Activated CD4-positive, alpha-beta T cell treated with anti-CD3 and anti-CD28 coated beads for 4 hours (primary cell): ENCODE measurements at places on chromosomes 4 and X.
A peak's percentile ranks its signal among the peaks of the same experiment; 100 is the strongest.

DNA sequence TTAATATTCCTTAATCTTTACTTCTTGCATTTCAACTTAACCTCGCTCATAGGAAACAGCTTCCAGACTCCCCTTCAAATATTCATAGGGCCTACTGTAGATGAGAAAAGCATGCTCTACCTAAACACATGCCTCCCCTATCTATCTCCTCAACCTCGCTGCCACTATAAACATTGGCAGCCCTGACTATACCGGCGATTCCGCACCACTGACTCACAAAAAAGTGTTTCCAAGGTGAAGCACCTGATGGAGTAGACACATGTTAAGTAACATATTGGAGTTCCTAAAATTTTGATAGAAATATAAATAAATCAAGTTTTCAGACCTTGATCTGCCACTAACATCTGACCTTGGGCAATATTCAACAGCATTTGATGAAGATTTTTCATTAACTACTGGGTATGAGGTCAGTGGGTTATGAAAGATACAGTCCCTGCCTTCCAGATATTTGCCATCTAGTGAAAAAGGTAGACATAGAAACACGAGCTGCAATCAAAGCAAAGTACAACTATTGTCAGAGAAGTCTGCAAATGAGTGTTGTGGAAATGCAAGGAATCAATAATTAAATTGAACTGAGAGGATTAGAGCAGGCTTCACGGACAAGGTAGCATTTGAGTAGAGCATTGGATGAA, 184.2 kb downstream of the MAML3 start:
- no peak for DNase-seq

- no peak for DNase-seq
Observed at GRCh38 chr4:30538794-30539193, 181.4 kb upstream of the PCDH7 start.

GRCh38 chr4:25007598-25007997, 23.1 kb downstream of the LGI2 start:
- DNase-seq = no peak

DNA sequence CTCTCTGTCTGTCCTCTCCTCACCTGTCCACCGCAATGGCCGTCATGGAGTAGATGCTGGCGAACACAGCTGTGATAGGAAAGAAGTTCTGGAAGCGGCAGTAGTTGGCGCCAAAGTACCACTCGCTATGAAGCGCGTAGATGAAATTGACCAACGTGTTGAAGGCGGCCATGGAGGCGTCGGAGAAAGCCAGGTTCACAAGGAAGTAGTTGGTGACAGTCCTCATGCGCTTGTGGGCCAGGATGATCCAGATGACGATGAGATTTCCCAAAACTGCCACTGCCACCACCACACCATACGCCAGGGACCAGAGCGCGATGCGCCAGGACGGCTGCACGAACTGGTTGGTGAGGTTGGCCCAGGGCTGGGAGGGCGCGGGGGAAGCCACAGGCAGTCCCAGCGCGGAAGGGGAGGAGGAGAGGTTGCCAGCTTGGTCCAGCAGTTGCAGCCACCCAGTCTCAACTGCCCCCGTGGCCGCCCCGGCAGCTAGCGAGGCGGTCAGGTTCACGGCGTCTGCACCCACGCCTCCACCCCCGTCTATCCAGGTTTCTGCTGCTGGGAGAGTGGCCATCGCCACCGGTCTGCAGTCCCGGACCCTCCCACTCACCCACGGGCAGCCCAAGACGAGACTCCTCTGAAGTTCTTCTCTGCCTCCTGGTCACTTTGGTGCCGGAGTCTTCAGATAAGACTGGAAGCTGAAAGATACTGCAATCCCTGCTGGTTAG, 518 bp downstream of the TACR3 start:
- no peak for DNase-seq

- DNase-seq = no peak
Observed at GRCh38 chrX:34557733-34558132, 99.4 kb downstream of the TMEM47 start.

DNA sequence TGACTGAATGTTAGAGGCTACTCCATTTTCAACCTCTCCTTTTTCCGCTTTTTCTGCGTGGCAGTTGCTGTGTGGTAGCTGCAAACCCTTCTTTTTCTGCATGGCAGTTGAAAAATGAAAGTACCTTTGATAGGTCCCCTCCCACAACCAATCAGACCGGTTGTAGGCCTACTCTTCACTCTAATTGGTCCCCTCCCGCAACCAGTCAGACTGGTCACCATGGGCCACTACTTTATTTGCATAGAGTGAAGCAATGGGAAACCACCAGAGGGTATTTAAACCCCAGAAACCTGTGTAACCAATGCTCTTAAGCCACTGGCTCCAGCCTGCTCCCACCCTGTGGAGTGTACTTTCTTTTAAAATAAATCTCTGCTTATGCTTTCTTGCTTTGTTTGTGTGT, 877.8 kb downstream of the FAM133A start:
- DNase-seq = no peak

- DNase-seq = no peak
Observed at GRCh38 chr4:40842318-40842717, 92.6 kb downstream of the NSUN7 start.

DNA sequence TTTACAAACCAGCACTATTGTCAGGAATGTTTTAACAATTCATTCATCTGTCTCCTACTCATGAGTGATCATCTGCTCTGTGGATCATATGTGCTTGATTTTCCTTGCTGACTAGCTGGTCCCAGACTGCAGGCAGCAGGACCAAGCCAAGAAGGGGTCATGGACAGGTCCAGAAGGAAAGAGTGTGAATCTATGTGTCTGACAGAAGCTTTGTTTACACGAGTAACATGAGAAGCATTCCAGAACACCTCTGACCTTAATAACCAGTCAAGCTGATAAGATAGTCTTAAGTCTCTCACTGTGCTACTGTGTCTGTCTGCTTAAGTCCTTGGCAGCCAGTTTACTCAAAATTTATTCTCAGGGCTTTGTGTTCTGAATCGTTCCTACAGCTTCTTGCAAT, 39.0 kb downstream of the GUCY1A1 start:
- DNase-seq = no peak

GRCh38 chr4:5750946-5751665, 40.1 kb downstream of the EVC start:
- no peak for DNase-seq

- no peak for DNase-seq
Observed at GRCh38 chrX:47690175-47690574, 31.2 kb upstream of the UXT start.

DNA sequence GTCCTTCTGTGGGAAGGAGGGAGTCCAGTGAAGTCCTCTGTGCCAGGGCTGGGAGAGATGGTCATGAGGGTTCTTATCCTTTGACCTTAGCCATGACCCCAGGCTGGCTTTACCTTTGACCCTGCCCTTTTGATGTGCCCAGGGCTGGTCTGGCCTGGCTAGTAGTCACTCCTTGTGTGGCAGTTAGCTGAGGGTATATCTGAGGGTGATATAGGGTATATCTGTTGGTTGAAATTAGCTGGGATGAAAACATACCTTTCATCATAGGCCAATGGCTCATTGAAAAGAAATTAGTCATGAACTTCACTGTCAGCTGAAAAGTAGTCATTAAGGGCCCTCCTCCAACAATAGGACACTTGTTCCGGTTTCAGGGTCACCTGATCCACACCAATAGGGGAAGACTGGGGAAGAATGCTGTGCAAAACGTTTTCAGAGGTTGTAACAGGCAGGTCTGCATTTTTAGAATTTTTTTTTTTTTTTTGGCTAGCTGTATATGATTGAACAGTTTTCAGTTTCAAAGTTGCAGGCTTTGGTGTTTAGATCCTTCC, 74.6 kb upstream of the STOX2 start:
- no peak for DNase-seq

DNA sequence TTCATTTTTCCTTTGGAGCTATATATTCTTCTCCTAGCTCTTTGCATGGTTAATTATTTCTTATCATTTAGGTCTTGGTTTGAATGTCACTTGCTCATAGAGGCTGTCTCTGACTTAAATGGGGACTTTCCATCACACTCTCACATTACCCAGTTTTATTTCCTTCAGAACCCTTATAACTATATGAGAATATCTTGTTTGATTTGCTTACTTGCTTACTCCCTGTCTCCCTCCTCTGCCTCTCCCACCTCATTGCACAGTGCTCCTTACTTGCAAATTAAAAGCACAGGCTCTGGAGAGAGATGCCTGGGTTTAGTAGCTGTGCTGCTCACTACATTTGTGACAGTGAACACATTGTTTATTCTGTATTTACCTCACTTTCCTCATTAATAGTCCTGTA, 174.6 kb downstream of the SOWAHB start:
- no peak for DNase-seq

- DNase-seq = no peak
Observed at GRCh38 chr4:123408471-123409084, 12.0 kb downstream of the SPRY1 start.

- DNase-seq = no peak
Observed at GRCh38 chrX:2647627-2648026, 43.5 kb upstream of the CD99 start.

- no peak for DNase-seq
Observed at GRCh38 chr4:163781726-163782125, 287.2 kb downstream of the TMA16 start.

- no peak for DNase-seq
Observed at GRCh38 chrX:2434270-2435163, 66.3 kb downstream of the DHRSX start.

- DNase-seq = no peak
Observed at GRCh38 chrX:23811108-23811651, 28.2 kb downstream of the SAT1 start.

DNA sequence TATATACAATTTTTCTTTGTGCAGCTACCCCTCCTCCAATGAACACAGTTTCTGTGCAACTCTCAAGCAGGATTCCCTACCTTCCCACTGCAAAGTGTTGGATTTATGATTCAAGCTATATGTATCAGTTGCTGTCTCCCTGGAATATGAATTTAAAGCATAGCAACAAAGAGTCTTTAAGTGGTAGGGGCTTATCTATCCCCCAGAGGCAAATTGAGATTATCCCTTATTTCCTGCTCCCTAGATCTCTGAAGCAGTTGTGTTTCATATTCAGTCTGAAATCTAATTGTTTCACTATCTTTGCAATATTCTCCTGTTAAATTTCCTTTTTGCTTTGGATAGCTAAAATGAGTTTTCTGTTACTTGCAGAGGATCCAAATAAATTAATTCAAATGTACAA, 263.0 kb downstream of the IQCM start:
- no peak for DNase-seq

GRCh38 chr4:123976285-123976684, 579.7 kb downstream of the SPRY1 start:
- DNase-seq = no peak

GRCh38 chr4:89136525-89136924, 25.2 kb downstream of the TIGD2 start:
- DNase-seq = no peak

DNA sequence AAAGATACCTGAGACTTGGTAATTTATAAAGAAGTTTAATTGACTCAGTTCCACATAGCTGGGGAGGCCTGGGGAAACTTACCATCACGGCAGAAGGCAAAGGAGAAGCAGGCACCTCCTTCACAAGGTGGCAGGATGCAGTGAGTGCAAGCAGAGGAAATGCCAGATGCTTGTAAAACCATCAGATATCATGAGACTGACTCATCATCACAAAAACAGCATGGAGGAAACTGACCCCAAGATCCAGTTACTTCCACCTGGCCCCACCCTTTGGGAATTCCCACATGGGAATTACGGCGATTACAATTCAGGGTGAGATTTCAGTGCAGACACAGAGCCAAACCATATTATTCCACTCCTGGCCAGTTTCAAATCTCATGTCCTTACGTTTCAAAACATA, 514.7 kb upstream of the SPANXN1 start:
- no peak for DNase-seq

GRCh38 chr4:38987491-38987890, 44.7 kb downstream of the TMEM156 start:
- no peak for DNase-seq

DNA sequence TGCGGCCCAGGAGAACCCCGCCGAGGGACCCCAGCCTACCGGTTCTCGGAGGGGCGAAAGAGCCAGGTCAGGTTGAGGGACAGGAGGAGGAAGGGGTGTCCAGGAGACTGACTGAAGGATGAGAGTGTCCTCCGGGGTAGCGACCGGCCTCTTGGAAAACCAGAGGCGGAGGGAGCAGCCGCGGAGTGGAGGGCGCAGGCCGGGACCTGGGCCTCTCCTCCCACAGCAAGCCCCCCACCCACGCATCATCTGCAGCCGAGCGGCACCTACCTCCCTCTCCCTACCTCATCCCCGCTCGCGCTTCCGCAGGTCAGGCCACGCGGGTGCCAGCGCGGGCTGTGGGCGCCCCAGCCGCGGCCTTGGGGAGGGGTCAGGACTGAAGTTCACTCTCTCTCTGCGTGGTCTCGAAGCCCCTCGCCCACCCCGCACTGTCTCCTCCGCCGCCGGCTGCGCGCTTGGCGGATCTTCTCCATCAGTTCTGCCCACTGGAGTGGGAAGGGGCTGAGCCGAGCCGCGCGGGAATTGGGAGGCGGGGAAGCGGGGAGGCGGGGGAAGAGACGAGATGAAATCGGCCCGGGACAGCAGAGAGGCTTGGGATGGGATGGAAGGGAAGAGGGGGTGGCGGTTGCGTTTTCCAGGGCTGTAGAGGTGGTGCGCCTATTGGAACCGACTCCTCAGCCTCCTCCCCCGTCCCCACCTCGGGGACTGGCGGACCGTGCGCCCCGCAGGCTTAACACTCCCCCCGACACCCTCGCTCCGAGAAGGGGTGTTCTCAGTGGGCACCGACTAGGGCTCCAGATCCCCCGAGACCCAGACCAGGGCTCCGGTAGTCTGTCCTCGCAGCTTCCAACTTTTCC, 1.8 kb downstream of the NLGN4X start:
- no peak for DNase-seq

DNA sequence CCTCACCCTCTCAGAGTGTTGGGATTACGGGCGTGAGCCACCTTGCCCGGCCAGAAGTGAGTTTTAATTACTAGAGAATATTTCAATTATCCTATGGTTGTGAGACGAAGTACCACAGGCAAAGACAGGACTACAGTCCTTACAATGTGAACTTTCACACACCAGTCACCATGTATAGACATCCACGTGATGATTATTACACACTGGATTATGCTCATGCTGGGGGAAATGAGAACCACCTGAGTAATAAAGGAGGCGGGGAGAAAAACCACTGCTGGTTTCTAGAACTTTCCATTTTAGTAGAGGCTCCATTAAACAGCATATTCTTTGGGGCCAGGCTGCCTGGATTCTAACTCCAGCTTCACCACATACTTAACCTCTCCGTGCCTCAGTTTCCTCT, 42.5 kb upstream of the TLR2 start:
- DNase-seq = no peak

GRCh38 chrX:50403903-50404302, 66.7 kb downstream of the DGKK start:
- no peak for DNase-seq

DNA sequence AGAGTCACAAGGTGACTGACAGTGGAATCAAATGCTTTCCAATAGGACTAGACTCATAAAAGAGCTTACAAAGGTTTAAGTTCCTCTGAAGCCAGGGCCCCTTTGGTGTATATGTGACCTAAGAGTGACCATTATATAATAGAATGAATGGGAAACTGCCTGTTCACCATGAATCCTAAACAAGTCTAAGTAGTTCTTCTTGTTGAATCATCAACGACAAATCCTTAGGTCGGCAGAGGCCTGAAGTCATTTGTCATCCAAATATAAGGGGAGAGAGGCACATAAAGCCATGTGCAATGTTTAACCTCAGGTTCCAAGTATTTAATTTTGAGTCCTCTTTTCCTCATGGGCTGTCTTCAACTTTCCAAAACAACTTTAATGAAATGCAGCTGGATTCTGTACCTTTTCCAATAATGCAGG, 122.4 kb downstream of the RASL11B start:
- DNase-seq = no peak

- DNase-seq = peak; percentile 17
Observed at GRCh38 chr4:2040391-2041238, 18.5 kb upstream of the NAT8L start.
